ENCODE measurements at places on chromosomes 12 and 14.
A peak's percentile ranks its signal among the peaks of the same experiment; 100 is the strongest.

GRCh38 chr12:80443974-80444666 lies at the start of gene PTPRQ:
TSS of gene PTPRQ (plus strand) at chr12:80444235. CDS start at chr12:80444346, 111 bp downstream.
- DNase-seq = no peak

- no peak for DNase-seq
Measured at GRCh38 chr12:104475271-104475670, 18.5 kb downstream of the CHST11 start.

DNA sequence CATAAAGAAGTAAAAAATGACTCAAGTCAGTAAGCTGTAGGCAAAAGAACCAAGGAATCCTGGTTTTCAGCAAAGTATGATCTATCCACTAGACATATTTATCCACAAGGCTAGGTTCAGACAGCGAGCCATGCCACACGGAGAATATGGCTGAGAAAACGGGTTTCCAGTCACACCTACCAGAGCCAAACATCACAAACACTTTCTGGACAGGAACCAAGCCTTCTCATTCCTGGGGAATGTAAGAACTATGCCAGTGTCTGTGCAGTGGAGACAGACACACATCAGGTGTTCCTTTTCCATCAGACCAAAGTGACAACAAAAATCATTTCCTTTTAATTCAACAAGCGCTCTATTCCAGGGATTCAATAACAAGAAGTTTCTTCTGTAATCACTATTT lies 41.1 kb downstream of the AREL1 start:
- DNase-seq = no peak

DNA sequence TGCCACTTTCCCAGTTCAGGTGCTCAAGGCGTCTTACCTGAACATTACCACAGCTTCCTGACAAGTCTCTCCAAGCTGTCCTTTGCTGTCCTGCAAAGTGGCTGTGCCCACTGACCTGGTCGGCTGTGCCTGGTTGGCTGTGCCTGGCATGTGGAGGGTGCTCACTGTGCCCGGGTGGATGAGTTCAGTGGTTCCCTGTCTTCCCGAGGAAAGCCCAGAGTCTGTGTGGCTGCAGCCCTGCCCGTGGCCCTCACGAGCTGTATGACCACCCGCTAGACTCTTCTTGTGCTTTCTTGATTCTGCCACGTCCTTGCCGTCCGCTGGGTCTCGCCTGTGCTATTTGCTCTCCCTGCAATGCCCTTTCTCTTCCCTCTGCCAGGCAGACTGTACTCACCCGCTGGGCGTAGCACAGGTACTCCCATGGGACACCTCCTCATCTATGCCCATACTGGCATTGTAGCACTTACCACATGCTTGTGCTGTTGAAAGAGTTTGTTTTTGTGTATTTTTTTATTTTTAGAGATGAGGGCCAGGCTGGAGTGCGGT lies 95.9 kb downstream of the TSPAN9 start:
- DNase-seq = no peak

DNA sequence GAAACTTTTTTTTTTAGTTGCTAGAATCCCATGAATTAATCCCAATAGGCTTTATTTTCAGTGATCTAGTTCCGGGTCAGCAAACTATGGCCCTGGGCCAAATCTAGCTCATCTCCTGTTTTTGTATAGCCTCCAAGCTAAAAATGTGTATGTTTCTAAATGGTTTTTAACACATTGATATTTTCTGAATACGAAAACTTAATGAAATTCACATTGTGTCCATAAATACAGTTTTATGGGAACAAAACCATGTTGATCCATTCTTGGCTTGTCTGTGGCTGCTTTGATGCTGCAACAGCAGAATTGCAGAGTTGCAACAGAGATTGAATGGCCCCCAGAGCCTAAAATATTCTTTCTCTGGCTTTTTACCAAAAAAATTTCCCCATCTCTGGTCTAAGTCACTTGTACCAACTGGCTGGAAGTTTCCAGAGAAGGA lies 47.5 kb downstream of the ZNF664 start:
- no peak for DNase-seq

DNA sequence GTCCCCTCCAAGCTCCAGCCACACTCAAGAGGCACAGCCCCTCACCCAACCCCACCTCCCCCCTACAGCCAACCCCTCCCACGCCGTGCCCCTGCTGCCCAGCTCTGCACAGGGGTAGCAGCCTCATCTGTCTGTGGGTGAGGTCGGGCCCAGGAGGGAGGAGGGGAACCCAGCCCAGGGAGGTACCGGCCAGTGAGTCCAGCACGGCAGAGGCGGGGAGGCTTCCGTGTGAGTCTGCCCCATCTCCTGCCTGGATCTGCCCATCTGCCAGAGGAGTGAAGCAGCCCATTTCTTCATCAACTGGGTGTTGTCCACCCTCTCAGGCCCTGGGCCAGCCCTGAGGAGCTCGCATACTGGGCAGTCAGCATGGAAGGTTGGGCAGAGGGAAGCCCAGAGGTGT lies 54.2 kb downstream of the CCNK start:
- no peak for DNase-seq

DNA sequence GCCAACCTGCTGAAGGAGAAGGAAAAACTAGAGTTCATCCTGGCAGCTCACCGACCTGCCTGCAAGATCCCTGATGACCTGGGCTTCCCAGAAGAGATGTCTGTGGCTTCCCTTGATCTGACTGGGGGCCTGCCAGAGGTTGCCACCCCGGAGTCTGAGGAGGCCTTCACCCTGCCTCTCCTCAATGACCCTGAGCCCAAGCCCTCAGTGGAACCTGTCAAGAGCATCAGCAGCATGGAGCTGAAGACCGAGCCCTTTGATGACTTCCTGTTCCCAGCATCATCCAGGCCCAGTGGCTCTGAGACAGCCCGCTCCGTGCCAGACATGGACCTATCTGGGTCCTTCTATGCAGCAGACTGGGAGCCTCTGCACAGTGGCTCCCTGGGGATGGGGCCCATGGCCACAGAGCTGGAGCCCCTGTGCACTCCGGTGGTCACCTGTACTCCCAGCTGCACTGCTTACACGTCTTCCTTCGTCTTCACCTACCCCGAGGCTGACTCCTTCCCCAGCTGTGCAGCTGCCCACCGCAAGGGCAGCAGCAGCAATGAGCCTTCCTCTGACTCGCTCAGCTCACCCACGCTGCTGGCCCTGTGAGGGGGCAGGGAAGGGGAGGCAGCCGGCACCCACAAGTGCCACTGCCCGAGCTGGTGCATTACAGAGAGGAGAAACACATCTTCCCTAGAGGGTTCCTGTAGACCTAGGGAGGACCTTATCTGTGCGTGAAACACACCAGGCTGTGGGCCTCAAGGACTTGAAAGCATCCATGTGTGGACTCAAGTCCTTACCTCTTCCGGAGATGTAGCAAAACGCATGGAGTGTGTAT lies 2.4 kb downstream of the FOS start:
- peak; percentile 59 for DNase-seq

DNA sequence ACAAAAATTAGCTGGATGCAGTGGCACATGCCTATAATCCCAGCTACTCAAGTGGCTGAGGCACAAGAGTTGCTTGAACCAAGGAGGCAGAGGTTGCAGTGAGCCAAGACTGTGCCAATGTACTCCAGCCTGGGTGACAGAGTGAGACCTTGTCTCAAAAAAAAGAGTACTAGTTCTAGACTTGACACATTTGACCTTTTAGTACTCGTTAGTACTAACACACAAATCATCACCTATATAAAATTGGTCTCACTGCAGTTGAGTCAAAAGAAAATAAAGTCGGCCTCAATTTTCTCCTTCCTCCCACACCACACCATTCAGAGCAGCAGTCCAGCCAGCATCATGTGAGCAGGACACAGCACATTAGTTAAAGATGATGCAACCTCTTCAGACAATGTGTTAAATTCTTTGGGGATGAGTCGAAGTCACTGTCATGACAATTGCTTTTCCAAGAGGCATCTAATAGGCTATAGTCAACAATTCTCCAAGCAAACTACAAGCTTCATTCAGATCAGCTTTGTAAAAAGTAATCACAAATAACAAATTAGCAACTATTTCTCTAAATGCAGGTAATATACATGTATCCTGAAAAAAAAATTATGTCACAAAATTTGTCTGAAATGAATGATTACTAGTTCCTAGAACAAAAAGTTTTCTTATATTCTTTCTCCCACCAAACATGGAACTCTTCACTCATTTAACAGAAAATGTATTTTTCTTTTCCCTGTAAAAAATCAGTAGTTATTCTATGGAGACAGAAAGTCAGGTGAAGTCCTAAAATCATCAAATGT lies 55.6 kb downstream of the CLIP1 start:
- DNase-seq = peak; percentile 90

DNA sequence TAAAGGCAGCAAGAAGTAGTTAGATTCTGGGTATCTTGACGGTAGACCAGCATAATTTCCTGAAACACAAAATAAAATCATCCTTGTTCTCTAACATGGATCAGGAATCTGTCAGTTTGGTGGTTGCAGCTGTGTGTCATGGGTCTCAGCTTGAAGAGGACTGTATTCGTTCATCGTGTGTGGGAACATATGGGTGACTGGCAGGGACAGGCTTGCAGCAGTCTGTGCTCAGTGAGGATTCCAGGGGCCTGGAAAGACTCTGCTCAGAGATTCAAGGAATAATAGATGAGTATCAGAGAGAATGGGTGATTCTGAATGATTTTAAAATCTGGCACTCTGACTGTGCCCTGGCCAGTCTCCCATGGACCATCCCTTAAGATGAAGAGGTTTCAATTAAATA lies 421.6 kb downstream of the APAF1 start:
- DNase-seq = no peak

DNA sequence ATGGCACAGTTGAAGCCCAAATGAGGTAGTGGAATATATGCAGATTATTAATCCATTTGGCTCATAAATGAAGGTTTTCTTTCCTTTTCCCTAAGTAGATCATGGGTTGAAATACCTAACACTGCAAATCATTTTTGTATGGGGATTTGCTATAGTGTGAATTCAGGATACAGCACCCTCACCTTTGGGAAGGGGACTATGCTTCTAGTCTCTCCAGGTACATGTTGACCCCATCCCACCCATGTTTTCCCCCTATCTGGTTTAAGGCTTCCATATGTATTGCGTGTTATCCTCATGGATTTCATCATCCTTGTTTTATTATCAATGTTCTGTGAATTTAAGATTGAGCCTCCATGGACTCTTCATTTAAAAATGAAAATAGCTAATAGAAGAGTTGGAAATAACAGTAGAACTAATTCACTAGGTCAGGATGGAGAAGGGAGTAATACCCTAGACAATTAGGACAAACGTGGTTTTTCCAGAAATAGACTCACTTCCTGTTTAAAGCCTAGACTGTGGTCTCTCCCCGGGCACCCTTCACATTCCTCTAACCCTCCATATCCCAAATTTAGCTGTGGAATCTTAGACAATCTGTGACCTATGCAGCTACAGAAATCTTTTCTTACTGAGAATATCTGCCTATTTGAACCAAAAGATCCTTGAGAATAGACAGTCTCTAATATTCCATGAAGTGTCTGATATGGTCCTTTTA lies 56.5 kb downstream of the DAD1 start:
- DNase-seq = no peak

DNA sequence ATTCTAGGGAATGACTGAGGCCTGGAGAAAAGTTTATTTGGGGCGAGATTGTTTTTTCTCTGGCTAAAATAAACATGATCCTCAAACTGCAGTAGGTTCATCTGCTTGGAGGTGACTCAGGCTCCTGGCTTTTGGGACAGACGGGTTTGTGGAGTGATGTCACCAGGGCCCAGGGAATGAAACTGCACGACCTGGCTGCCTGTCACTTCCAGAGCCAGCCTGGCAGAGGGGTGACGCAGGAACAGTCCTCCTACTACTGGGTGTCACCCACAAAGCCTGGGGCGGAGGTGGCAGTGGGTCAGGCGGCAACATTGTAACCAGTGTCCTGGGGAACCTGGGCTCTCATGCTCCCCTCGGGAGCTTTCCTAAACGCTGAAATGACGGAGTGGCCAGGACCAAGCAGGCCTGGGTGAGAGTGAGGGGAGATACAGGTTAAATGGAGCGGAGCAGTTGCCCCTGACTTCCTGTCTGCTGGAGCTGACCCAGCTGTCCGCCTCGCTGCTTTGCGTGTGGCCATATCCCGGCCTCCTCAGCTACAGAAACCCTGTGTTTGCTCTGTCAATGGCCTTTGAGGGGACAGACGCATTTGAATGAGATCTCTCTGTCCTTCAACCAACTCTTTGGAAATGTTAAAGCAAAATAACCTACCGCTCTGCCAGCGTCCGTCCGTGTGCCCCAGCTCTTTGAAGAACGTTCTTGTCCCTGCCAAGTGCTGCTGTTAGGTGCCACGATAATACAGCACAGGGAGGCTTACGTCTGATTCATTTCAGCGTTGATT lies 6.5 kb downstream of the HIP1R start:
- DNase-seq = peak; percentile 57

- no peak for DNase-seq
Measured at GRCh38 chr14:104423701-104424405, 155.7 kb upstream of the C14orf180 start.
